Pons (tissue), 1 donor: ENCODE measurements at places on chromosomes 3 and 15.

DNA sequence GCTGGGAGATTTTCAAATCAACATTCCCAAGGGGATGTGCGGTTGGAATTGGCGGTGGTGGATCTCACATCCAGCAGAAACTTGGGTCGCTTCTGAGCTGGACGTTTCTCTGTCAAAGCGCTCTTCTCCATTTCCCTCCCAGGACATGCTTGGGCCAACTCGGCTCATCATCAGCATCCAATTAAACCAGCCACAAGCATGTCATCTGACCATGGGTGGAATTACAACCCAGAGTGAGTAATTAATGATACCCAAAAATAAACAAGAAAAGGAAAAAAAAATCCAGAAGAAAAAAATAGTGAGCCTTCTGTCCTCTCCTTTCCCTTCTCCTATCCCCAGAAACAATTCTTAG is 111.2 kb downstream of the XXYLT1 start:
- no peak for DNase-seq

DNA sequence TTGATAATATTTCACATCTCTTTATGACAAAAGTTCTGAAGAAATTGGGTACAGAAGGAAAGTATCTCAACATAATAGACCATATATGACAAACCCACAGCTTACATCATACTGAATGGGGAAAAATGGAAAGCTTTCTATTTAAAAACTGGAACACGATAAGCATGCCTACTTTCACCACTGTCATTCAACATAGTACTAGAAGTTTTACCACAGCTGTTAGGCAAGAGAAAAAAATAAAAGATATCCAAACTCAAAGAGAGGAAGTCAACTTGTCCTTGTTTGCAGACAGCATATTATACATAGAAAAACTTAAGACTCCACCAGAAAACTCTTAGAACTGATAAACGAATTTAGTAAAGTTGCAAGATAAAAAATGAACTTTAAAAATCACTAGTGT is 40.3 kb downstream of the COPS2 start:
- DNase-seq: no peak

- no peak for DNase-seq
These were observed 170.3 kb upstream of the CGNL1 start for GRCh38 chr15:57205996-57206395.

GRCh38 chr3:981156-981555 is 111.7 kb upstream of the CNTN6 start:
- DNase-seq: no peak

DNA sequence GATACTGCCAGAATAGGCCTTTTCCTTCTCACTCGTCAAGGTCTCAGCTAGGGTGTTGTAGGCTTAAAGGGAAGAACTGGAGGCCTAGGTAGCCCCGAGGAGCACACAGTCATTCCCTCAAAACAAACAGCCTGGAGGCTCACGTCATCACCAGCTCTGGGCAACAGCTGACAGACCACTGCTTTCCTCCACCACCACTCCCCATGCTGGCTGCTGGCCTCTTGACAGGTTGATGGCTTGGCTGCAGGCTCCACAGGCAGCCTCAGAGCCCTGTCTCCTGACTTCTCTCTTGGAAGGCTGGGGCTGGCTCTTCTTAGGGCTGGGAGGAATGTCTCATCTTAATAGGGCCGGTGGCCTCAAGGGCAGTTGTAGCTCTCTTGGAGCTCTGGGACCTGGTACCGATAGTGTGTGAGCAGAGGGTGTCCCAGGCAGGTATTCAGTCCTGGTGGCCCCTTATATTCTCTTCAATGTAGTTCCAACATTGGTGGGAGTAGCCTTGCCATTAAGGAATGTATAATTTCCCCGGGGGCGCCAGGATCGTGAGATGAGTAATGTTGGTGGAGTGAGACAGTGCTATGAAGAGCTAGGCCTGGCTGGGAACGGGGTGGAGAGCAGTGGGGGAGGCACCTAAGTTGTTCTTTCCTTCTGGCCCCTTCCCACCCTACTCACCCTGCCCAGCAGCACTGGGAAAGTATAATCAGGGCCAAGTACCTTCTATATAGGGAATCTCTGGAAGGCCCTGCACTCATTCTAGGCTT is 6.1 kb upstream of the AP2M1 start:
- DNase-seq: no peak

DNA sequence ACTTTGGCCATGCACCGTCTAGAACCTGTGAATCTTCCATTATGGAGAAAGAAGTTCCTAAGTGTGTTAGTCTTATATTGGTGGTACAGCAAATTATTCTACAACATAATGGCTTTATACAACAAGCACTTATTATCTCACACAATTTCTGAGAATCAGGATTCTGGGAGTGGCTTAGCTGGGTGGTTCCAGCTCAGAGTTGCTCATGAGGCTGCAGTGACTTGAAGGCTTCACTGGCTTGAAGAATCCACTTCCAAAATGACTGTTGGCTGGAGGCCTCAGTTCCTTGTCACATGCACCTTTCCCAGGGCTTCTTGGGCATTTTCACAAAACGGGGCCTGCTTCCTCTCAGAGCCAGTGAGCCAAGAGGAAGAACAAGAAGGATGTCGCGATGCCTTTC is 82.3 kb upstream of the RNF7 start:
- no peak for DNase-seq

DNA sequence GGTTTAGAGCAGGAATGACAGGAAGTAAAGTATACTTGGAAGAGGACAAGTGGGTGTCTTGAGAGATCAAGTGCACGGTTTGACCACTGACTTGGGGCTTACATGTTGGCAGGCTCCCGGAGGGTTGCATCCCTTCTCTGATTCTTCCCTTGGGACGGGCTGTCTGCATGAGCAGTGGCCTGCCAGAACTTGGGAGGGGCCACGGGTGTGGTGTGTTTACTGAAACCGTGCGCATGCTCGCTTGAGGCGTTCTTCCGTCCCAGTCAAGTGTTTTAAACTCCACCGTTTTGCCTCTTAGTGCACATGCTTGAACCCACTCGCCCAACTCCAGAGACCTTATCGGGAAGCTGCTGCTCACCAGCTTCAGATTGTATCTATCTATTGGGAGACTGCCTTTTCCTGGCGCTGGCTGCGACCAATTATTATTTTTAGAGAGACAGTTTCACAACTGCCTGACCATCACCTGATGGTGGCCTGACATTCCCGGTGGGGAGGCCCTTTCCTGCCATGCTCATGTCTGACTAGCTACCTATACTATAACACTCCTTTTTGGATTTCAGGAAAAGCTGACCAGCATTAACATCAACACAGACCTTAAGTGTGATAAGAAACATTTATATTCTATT is 14.9 kb upstream of the C3orf22 start:
- no peak for DNase-seq

DNA sequence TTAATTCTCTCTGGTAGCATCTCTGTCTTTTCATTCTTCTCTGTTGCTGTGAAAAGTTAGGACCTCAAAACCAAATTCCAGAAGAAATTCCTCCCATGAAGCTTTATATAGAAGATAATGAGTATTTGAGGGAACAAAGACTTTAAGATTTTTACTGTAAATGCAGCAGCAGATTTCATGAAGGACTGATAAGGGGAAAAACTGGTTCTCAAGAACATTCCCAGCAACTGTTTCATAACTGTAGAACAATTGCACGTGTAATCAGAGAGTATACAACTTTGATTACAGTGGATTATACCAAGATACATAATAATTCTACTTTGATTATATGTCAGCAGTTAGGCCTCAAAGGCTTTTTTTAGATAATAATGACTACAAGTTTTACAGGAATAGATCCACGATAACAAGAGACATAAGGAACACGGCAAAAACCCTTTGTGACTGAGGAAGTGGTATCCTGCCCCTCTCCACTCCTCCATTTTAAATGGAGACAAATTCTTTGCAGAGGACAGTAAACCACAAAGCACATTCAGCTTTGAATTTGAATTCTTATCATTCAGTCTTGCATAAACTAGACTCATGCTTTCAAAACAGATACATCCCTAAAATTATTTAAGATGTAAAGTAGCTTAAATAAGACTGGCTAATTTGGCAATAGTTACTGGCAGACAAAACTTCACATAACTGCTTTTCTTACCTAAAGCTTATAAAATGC is 42.9 kb upstream of the DIPK2A start:
- DNase-seq: no peak

GRCh38 chr15:87461631-87462030 is 794.9 kb downstream of the NTRK3 start:
- DNase-seq: no peak

DNA sequence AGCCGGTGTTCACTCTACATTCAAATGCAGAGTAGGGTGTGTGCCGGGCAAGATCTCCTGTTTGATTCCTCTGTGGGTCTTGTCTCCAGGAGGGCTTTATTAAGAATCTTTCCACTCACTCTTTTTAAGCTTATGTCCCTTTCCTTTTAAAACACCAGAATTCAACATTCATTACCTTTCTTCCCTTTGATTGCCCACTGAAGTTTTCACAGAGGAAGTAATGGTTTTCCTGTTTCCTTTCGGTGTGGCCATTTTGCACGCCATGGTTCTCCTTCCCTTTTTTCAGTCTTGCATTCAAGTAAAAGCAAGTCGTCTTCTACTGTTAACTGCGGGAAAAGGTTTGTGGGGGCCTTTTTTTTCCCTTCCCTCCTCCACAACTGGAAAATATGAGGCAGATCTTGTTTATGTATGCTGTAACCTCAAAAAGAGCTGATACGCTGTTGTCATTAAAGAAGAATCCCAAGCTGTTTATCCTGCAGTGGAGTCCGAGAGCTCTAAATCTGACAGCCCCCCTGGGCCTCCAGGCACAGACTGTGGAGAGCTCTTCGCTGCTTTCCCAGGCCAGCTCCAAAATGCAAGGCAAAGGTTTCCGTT is 40.5 kb downstream of the FILIP1L start:
- peak; percentile 66 for DNase-seq

DNA sequence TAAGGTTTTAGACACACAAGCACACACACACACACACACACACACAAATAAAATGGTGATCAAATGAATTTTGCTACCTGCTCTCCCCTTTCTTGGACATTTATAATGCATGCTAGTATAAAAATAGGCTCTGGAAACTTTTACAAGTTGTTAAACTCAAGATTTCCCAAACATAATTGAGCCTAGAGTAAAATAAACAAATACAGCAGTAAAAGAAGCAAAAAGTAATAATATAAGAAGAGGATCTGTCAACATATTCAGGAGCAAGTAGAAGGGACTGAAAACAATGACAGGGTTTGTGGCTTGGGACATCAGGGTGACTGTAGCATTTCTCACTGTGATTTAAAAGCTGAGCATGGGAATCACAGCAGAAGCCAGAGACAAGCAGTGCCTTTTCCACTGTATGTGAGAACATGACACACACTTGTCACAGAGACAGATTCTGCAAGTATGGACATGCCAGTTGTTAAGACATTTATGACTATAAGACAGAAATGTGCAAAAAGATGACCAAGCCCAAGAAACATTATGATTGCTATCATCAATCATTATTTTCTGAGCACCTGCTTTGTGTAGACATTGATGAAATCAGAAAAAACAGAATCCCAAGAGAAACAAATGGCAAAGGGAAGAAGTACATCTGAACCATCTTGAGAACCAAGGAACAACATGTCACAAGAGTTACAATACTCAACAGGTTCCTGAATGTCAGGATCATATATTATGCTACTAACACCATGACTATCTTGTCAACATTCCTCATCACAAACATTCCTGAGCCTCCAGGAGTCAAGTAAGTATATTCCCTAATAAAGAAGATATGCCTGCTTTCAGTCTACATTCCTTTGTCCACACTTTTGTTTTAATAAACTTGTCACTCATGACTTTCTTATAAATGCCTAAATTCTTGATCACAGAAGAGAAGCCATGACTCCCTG is 7.1 kb downstream of the THRB start:
- peak; percentile 42 for DNase-seq

DNA sequence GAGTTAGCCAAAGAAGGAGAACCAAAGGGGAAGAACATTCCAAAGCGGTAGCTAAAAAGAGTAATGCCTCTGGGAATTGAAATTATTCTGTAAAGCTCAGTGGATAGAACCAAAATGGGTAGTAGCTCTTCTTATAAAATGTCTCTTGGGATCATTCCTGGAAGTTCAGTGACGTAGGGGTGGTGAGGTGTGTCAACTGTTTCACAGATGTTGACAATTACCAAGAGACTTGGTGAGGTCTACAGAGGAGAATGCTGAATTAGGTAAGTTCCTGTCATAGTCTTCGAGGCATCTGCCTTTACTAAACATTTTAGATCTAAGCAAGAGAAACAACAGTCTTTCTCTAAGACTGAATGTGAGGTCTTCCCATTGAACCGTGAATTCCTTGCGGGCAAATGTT is 67.8 kb downstream of the TPRG1 start:
- DNase-seq: no peak

DNA sequence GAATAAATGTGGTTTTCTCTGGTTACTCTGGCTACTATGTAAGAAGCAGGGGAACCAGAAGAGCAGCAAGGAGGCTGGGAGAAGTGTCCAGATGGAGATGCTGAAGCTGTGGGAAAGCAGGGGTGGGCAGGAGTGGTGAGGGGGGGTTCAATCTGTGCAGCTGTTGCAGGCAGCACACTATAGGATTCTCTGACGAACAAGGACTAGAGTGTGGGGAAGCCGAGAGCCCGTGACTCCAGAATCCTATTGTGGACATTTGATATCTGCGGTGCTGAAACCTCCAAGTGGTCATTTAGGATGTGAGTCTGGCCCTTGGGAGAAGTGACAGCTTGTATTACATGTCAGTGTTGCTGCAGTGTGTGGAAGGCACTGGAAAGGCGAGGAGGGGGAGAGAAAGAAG is 60.5 kb downstream of the GABRB3 start:
- DNase-seq: no peak

DNA sequence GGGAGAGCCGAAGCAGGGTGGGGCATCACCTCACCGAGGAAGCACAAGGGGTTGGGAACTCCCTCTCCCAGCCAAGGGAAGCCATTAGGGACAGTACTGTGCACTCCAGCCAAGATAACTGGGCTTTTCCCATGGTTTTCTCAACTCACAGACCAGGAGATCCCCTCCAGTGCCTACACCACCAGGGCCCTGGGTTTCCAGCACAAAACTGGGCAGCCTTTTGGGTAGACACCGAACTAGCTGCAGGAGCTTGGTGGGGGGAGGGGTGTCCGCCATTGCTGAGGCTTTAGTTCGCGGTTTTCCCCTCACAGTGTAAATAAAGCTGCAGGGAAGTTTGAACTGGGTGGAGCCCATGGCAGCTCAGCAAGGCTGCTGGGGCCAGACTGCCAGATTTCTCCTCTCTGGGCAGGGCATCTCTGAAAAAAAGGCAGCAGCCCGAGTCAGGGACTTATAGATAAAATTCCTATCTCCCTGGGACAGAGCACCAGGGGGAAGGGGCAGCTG is 129.6 kb upstream of the LMCD1 start:
- DNase-seq: no peak

DNA sequence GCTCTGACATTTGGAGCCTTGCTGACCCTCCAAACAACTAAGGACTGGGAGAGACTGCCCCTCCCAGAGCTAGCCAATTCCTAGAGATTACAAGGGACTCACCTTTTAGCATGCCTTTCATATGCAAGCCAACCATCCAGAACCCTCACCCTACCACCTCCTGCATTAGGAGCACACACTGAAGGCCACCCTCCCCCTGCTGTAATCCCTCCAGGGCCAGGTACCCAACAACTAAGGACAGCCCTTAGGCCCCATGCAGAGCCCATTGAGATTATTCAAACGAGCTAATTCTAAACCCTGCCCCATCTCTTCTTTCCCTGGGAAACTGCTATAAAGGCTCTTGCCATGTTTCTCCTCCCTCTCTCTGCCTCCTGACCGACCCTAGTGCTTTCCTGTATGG is 352.6 kb downstream of the ERC2 start:
- no peak for DNase-seq

- no peak for DNase-seq
These were observed 15.6 kb upstream of the RAF1 start for GRCh38 chr3:12679468-12679867.

- no peak for DNase-seq
These were observed 54.2 kb upstream of the MCTP2 start for GRCh38 chr15:94177112-94177511.
